ENCODE measurements at places on chromosomes 6 and 20.
A peak's percentile ranks its signal among the peaks of the same experiment; 100 is the strongest.

DNA sequence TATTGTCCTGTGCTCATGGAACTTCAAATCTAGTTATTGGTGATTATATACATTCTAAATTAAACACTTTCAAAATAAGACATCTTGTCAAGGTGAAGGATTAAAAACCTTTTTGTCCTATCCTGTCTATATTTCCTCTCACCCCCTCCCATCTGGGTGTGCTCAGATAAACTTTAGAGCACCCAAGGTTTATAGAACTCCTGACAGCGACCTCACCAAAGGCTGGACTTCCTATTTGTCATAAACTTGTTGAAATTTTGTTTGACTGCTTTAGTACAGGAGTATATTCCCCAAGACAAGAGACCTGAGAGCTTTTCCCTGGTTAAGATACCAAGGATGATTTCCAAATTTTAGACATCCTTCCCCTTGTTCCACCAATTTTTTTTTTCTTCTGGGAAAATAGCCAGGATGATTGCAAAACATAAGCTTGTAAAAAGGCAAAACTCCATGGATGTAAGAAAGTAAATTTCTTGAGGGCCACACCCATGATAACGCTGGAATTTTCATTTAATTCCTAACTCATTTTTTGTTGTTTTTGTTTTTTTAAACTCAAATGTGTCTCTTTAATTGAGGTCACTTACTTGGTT lies 33.0 kb downstream of the CARMIL1 start:
- peak; percentile 46 for DNase-seq

GRCh38 chr6:161815965-161816364 lies 542.1 kb upstream of the AGPAT4 start:
- no peak for DNase-seq

DNA sequence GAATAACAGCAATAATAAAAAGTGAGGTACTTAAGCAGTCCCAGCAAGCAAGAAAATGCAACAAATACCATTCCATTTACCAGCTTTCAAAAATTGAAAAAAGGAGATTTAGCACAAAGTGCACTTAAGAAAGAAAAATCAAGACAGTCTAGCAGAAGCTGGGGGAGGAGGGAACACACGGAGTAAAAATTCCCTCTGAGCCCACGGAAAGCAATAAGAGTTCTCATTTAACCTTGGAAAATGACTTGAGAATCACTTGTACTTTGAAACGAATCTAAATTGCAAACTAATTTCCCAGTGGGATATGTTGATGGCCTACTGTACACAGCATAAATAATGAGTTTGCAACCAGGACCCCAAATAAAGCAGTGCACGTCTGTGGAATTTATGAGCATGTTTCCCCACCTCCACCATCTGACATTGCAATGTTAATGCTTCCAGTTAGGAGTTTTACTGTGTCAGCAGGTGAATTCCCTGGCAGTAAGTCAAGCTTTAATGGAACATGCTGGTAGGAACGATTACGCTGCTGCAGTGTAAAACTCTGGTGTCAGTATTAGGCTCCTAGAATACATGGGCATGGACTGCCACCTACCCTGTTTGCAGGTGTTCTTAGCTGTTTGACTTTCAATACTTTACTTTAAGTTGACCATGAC lies 386.8 kb downstream of the HDGFL1 start:
- DNase-seq, result no peak

DNA sequence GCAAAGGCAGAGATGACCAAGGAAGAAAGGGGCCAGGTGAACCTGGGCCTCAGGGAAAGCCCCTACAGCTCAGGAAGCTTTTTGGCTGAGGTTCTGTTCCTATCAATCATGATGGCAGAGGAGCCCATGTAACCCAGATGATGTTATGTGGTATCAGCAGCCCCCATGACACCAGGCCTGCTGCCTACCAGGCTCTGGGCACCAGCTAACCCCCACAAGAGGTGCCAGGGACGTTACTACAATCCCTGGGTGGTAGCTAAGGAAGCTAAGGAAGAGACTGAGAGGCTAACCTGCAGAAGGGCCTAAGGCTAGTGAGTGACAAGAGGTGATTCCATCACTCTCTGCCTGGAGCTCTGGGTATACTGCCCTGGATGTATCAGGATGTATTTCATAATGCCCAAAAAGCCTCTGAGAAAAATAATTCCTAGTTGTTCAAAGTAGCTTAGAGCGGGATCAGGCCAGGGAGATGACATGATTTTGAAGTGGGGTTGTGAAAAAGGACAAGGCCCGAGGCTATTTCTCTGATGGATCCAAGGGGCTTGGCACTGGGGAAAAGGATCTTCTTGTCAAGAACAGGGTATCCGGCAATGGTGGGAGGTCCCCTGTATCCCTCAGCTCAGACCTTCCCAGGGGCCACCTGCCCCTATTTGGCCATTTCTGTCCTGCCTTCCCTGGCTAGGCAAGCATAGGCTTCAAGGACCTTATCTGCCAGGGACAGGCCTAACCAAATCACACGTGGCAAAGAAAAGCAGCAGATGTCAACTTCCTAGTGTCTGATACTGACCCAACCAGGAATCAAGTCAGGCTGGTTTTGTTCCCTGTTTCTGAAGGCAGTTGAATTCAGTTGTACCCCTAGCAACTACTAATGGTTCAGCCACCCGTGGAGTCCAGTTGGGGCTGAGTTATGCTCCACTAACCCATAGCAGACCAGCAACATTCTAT lies 41.3 kb downstream of the PANK2 start:
- no peak for DNase-seq

- DNase-seq, result peak; percentile 96
Measured at GRCh38 chr6:16205377-16206144, 32.8 kb upstream of the GMPR start.

DNA sequence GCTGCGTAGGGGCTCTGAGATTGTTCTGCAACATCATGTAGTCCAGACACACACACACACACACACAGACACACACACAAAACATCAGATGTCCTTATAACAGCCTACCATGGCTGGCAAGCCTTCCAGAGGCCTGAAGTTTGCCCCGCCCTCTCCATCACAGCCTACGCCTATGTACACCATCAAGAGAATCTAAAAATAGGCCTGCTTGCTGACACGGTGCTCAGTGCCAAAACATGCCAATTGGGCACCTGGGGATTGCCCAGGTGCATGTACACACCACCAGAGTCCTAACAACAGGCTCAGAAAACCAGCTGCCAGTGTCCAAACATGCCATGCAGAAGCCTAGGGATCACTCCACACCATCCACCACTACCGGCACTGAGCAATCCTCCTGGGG lies 391.7 kb upstream of the SPTLC3 start:
- no peak for DNase-seq
